ENCODE measurements at places on chromosomes 2 and 18.

- no peak for DNase-seq
Measured at GRCh38 chr18:58178511-58178910, 134.5 kb downstream of the NEDD4L start.

DNA sequence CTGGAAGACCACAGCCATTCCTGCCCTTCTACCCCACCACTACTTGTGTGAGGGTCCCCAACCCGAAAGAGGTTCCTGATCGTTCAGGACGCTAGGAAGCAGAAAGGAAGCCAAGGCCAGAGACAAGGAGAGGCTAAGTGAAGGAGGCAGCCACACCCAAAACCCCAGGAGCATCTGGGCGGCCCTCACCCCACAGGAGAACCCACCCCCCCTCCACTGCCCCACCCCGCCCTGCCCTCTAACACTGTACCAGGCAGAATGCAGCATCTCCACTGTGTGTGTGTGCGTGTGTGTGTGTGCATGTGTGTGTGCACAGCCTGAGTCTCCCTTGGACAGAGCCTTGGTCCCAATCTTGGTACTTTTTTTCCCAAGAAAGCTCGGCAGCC, 207.5 kb upstream of the HAAO start:
- peak; percentile 55 for DNase-seq

DNA sequence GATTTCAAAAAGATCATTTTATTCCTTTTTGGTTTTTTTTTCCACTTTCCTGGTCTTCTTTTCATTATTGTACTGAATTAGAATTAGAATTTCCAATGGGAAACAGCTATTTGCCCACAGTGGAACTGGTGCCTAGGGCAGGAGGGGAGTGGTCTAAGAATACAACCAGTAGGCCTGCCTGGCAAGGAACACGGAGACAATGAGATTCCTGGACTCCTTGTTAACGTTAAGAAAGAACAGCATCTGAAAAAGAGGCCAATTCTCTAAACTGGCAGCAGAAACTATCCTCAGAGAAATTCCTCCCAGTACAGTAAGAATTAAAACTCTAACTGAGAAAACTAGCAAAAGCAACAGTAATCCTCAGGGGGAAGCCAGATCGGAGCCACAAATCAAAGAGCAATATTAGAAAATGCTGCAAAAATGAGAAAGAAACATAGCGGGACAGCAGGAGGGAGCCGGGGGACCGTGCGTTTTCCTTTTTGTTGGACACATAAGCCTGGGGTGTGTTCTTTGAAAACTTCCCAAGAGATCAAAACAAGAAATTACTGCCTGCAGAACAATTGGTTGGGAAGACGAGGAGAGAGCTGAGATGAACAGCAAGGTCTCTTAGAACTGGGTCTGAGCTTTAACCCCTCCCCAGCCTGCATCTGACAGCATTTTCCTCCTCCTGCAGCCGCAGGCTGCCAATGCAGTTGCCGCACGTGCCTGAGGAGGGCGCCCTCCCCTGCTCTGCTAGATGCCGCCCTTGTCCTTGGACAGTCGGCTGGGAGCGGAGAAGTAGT, 776.0 kb downstream of the TSN start:
- DNase-seq: no peak

DNA sequence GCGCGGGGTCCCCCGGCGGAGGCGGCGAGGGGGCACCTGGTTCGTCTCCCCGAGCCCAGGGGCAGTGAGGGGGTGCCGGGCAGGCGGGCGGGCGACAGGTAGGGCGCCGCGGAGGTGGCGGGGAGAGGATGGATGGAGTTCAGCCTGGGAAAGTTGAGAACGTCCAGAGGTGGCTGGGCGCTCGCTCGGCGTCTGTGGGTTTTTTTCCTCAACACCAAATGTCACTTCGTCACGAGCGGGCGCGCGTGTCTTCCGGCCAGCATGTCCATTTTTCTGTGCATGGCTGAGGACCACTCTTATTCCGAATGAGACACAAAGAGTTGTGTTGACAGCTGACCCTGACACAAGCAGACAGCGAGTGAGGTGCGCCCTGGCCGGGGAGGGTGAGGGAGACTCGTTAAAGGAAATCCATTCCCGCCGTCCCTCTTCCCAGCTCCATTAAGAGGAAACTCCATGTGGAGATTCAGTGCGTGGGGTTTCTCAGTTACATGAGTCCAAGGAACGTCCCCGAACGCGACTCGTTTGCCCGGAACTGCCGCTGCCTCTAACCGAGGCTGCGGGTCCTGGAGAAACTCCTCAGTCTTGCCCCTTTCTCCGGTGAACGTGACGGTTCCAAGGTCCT, 859 bp downstream of the GREB1L start:
- peak; percentile 7 for DNase-seq

- no peak for DNase-seq
Measured at GRCh38 chr2:229348128-229348527, 77.0 kb upstream of the PID1 start.
